ENCODE measurements at places on chromosomes 5 and 9.

DNA sequence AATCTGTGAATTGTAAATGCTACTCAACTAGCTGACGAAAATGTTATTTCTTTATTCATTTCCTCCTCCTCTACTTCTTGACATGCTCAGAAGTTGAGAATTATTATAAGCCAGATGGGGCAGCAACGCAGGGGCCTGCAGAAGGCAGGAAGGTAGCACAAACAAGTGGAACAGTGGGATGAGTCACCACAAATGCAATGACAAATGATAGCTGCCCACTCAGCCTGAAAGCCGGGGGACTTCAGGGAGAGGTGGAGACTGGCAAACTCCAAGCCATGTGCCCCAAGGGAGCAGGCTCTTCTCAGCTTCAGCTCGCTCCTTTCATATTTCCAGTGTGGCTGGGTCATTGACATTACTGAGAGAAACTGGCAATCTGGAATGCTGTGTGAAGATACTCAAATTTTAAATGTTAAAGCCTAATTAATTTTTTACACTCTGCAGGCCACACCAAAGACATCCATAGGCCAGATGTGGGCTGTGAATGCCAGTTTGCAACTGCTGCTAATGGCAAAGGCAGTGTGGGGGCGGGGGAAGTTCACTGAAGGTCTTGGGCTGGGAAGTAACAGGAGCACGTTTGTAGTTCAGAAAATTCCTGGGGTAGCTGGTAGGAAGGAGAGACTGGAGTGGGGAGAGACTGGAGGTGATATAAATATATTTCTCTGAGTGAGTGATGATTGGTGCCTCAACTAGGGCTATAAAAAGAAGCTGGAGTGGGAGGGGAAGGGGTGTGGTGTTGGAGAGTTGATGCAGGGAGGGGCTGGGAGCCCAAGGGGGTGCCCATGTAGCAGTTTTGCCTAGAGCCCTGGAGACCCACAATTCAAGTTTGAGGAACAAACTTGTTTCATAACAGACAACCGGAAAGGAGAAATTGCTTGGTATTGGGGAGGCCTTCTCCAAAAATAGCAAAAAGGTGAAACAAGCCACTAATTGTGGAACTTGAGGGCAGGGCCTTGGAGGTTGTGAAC, 20.8 kb upstream of the ADRB2 start:
- DNase-seq, result no peak

GRCh38 chr5:112885001-112885400, 23.9 kb downstream of the SRP19 start:
- no peak for DNase-seq

DNA sequence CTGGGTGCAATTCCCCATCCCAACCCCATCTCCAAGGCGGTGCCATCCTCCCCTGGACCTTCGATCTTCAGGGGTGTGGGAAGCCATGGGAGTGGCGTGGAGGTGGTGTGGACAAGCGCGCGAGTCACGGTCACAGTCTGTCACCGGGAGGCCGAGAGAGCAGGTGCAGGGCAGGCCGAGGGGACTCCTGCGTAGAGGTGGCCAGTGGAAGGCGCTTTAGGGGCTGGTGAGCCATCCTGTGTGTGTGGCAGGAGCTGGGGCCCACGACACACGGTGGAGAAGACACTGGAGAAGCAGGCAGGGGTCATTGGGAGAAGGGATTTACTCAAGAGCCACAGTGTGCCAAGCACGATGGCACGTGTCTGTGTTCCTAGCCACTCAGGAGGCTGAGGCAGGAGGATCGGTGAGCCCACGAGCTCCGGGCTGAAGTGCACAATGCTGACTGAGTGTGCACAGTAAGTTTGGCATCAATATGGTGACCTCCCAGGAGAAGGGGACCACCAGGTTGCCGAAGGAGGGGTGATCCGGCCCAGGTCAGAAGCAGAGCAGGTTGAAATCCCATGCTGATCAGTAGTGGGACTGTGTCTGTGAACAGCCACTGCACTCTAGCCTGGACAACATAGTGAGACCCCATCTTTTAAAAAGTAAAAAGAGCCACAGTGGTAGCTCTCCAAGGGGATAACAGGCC, 145.1 kb upstream of the PHYKPL start:
- no peak for DNase-seq

DNA sequence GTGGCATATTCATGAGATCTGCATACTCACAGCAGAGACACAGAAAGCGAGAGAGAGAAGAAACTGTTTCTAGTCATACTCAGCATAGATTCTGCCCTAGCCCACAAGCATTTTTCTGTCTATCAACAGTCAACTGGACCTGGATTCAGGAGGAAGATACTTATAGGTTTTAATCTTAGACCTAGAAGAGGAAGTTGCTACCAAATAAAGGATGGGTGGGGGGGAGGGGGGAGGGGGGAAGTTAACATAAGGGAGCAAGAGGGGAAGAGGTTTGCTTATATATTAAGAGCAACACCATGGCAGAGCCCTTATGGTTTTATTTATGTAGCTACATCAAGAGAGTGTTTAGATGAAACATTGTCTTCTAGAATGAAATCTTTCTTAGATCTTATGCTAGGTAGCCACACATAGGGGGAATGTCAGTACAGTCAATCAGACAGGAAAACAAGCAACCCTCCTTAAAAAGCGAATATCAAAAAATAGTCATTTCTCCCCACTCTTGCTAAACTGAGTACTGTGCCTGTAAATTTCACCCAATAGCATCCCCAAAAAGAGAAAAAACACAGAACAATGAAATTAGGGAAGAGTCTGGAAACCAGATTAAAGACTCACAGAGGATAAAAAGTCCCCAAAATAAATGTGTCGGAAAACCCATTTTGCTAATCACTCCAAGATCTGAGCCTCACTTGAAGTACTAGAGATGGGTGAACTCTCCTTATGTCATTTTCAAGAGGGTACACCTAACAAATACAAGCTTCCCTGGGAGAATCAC, 192.7 kb upstream of the NR4A3 start:
- no peak for DNase-seq

- DNase-seq, result no peak
These were observed 1.1 kb downstream of the DIAPH1 start for GRCh38 chr5:141617682-141618029.

DNA sequence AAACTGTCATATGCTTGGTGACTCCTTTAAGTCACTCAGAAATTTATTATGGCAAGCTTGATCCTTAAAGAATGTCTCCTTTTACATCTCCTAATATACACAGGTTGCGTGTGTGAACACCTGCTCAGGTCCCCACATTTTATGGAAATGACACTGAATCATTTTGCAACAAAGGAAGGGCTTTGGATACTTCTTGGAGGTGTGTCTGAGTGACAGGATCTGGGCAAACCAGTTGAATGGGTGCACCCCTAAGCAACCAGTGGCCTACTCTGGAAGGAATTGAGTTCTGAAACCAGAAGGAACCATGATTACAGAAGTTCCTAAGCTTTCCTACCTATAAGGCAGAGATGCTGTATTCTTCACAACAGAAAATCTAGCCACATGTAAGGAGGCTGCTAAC, 483.9 kb upstream of the KLF4 start:
- DNase-seq, result no peak

GRCh38 chr9:114077162-114077837, 800 bp downstream of the AMBP start:
- DNase-seq, result no peak

DNA sequence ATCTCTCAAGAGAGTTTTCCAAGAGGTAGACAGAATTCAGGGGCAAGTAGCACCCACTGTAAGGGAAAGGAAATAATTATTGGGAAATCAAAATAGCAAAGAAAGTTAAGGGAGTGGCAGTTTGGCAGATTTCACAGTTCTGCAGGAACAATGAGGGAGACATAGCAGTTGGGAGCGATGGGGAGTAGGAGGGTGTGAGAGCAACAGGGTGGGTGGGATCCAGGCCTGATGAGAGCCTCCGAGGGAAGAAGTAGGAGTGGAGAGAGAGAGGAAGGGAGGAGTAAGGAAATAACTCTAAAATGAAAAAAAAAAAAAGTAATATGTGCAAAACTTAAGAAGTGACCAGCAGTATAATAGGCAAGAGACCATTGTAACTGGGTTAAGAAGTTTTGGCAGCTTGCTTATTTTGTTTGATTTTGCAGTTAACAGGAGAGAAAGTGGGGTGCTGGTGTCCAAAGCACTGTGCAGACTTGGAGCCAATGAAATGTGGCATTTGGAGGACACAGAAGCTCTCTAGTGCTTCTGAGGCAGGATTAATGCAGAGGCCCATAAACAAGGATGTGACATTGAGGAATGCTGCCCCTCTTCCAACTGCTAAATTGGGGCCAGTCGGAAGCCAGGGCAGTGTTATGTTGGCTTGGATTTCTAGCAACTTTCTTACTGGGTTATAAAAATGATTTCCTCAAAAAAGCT, 10.2 kb downstream of the TNFAIP8 start:
- no peak for DNase-seq

Data from AG08395 (cell line).